ENCODE measurements at places on chromosomes 4 and X. TPM values are rescaled to one million over a fixed set of nuclear protein-coding genes. Genes with fewer than 3 reads are reported as not detected.

NAP1L5 gene
- total RNA-seq = 8.2 TPM

PCYT1B gene
- 0.49 TPM for total RNA-seq

UGT2B28 gene
- not detected for total RNA-seq

KLB gene
- total RNA-seq = not detected

FAM241A gene
- total RNA-seq = 7.5 TPM

AR gene
- total RNA-seq = not detected

ARMCX4 gene
- total RNA-seq = 6.8 TPM

LRP2BP gene
- total RNA-seq = 0.44 TPM

SAGE1 gene
- total RNA-seq = not detected

FAM9A gene
- not detected for total RNA-seq

LGI2 gene
- not detected for total RNA-seq

NXF2B gene
- total RNA-seq = not detected

XKRX gene
- 0.41 TPM for total RNA-seq

GLRA2 gene
- not detected for total RNA-seq

LINC00632 gene
- 0.02 TPM for total RNA-seq

FGF5 gene
- not detected for total RNA-seq

AFF2 gene
- 1.4 TPM for total RNA-seq

TBC1D8B gene
- 0.90 TPM for total RNA-seq

OTC gene
- not detected for total RNA-seq

SCD5 gene
- total RNA-seq = 4.0 TPM

SH3D19 gene
- total RNA-seq = not detected

LNX1 gene
- not detected for total RNA-seq

RHOH gene
- total RNA-seq = 114 TPM

ADH1B gene
- total RNA-seq = not detected

HPSE gene
- 6.5 TPM for total RNA-seq

OPRPN gene
- total RNA-seq = not detected

AMTN gene
- not detected for total RNA-seq

MAGEH1 gene
- 20.2 TPM for total RNA-seq

EGF gene
- total RNA-seq = not detected

HPGDS gene
- not detected for total RNA-seq

ARHGAP24 gene
- 0.92 TPM for total RNA-seq

CCNB3 gene
- 0.64 TPM for total RNA-seq

AFM gene
- total RNA-seq = not detected

IGSF1 gene
- not detected for total RNA-seq

MAP9 gene
- total RNA-seq = 8.1 TPM

TCEAL6 gene
- not detected for total RNA-seq

DRD5 gene
- not detected for total RNA-seq

SLC49A3 gene
- 0.38 TPM for total RNA-seq

CT45A9 gene
- not detected for total RNA-seq

EREG gene
- total RNA-seq = not detected

P2RY4 gene
- 0.12 TPM for total RNA-seq

GATB gene
- 29.4 TPM for total RNA-seq

SPANXA1 gene
- total RNA-seq = not detected

TMEM144 gene
- total RNA-seq = 0.16 TPM

TMA16 gene
- total RNA-seq = 57.4 TPM

NCAPG gene
- total RNA-seq = 68.7 TPM

CNOT6L gene
- total RNA-seq = 85.1 TPM

GPR50 gene
- total RNA-seq = not detected

ZCCHC4 gene
- total RNA-seq = 13.0 TPM

PDCL2 gene
- total RNA-seq = not detected

POLN gene
- total RNA-seq = 0.92 TPM

POU3F4 gene
- not detected for total RNA-seq

SLC9A7 gene
- 11.5 TPM for total RNA-seq

TRAPPC11 gene
- total RNA-seq = 18.9 TPM

YIPF7 gene
- total RNA-seq = not detected

CFI gene
- not detected for total RNA-seq

GAGE12J gene
- not detected for total RNA-seq

CCNA2 gene
- total RNA-seq = 128 TPM

C4orf36 gene
- total RNA-seq = not detected

All from activated naive CD8-positive, alpha-beta T cell treated with anti-CD3 and anti-CD28 coated beads for 36 hours (primary cell).